Activated CD4-positive, alpha-beta T cell treated with anti-CD3 and anti-CD28 coated beads for 4 hours (primary cell): ENCODE measurements at places on chromosomes 11 and 22.

DNA sequence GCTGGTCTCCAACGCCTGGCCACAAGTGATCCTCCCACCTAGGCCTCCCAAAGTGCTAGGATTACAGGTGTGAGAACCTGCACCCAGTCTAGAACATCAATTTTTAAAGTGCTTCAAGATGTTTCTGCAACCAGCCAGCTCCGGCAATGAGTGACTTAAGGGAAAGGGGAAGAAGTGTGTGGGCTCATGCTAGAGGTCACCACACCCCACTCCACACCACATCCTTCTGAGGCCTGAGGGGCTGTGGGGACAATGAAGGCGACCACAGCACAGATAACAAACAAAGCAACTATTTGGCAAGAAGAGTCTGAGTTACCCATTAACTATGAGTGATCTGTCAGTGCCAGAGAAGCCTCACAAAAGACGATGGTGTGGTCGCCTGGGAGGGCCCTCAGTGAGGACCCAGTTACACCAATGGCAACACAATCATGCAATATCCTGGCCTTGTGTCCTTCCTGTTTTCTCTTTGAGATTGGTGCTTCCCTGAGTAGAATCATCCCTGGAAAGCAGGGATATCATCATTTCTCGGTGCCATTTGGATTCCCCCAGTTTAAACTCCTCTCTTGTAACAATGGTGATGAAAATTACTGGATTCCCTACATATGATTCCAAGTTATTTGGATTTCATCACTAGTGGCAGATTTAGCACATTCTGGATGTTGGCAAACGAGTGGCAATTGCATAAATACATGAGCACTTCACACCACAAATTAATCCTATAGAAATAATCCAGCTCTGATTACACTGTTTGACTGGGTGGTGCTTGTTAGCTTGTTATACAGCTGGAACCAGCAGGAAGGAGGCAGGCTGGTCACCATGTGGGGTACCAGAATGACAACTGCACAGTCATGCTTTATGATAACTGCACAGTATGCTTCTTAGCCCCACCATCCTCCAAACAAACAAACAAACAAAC lies 18.4 kb downstream of the ABTB2 start:
- DNase-seq = no peak

DNA sequence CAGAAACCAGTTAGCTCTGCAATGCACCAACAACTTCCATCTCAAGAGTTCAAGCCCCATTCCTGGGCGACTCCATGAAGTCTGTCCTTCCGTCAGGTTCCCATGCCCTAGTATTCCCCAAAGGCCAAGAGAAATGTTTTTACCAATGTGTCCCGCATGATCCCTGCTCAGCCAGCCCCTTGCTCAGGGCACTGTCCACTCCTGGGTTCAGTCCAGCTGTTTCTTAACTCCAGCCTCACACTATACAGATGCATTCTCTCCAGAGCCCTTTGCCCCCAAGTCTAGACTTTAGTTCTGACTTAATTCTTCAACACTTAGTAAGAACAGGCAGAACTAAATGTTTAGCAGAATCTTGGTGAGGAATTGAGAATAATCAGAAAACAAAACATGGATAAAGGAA lies 497.5 kb downstream of the SOX6 start:
- DNase-seq = no peak

- DNase-seq = no peak
Observed at GRCh38 chr11:14544611-14545010, 24.4 kb upstream of the PSMA1 start.

DNA sequence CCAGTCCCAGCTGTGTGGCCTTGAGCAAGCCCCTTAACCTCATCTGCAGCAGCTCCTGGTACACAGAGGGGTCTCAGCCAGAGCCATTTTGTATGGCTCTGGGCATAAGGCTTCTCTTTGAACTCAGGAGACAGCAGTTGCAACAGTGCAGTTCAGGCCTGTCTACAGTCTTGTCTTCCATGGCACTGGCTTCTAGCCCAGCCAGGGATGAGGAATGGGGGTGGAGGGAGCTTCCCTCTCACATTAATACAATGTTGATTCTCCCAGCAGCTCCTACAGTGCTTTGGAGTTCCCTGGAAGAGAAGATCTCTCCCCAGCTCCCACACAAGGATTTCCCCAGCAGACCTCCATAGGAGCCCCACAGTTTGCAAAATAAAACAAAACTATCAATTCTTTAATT lies 350.2 kb downstream of the BUD13 start:
- DNase-seq = no peak

GRCh38 chr22:42327462-42328129 lies 57.1 kb upstream of the TCF20 start:
- no peak for DNase-seq

GRCh38 chr11:110491577-110492320 lies 62.0 kb downstream of the FDX1 start:
- no peak for DNase-seq

GRCh38 chr11:125263268-125263790 lies 98.8 kb downstream of the PKNOX2 start:
- DNase-seq = no peak
